Vagina (tissue), 2 donors: ENCODE measurements at places on chromosomes 16 and 17. TPM values are rescaled to one million over a fixed set of nuclear protein-coding genes. Genes with fewer than 3 reads are reported as not detected.

PRAC1 gene
- total RNA-seq = 9.6 TPM

MPG gene
- 124 TPM for total RNA-seq

CORO6 gene
- total RNA-seq = 23.6 TPM

CACNG1 gene
- total RNA-seq = not detected

MAP2K6 gene
- total RNA-seq = 10.3 TPM

ANKS4B gene
- total RNA-seq = not detected

ZNF500 gene
- 11.0 TPM for total RNA-seq

TEX19 gene
- total RNA-seq = not detected

DHRS7C gene
- total RNA-seq = not detected

CACNA1H gene
- total RNA-seq = 10.8 TPM

FSCN2 gene
- total RNA-seq = 6.6 TPM

- no peak for DNase-seq
Observed at GRCh38 chr16:75243667-75244224, 7.7 kb downstream of the BCAR1 start.

- no peak for DNase-seq
Observed at GRCh38 chr16:59586331-59586730, 852.2 kb upstream of the GOT2 start.

- no peak for DNase-seq
Observed at GRCh38 chr16:49419006-49419405, 45.4 kb downstream of the C16orf78 start.

DNA sequence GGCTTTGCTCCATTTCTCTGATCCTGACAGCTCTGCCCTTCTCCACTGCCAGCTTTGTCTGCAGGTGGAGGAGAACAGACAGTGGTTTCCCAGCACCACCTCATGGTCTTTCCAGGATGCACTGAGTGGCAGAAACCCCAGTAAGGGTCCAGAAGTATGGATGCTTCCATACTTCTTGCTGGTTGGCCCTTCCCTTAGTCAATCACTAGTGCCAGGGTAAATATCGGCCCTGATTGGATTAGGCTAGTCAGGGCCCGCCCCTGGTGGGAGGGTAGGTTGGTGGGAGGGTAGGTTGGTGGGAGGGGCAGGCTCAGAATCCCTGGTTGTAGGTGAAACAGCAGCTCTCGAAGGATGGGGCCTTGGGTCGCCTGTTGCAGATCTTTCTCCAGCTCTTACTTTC, 10.2 kb downstream of the RNF213 start:
- DNase-seq = no peak

DNA sequence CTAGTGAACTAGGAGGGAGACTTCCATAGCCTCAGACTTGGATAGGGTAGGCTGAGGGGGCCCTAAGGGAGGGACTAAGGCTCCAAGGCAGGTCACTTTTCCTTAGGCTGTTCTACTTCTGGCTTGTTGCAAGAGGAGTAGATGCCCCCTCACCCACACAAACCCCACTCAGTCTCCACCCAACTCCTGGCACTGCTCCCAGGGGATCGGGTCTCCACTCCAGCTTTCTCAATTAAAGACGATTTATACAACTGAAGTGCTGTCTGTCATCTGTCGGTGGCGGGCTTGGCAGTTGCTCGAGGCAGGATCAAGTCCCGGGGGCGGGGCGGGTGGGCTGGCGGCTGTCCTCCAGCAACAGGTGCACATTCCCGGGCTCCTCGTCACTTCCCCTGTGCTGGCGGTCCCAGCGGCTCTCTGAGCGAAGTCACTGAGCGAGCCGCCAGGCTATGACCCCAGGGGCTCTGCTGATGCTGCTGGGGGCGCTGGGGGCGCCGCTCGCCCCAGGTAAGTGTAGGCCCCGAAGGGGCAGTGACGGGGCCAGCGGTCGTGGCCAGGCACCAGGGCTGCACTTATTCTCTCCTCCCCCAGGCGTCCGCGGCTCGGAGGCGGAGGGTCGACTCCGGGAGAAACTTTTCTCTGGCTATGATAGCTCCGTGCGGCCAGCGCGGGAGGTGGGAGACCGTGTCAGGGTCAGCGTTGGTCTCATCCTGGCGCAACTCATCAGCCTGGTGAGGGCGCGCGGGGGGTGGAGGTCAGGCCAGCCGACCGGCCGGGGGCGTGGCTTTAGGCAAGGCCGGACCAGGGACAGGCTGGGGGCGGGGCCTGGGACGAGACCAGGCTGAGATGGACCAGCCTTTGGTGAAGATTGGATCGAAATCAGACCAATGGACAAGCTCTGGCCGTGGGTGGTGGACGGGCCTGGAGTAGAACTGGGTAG, at the start of gene CHRNB1:
CHRNB1 (plus strand) TSS at position 380 of the 937 bp plus-strand sequence; CDS start at position 447, 67 bp downstream.
- DNase-seq = no peak

- no peak for DNase-seq
Observed at GRCh38 chr17:32488177-32488542, 1.4 kb downstream of the CDK5R1 start.

DNA sequence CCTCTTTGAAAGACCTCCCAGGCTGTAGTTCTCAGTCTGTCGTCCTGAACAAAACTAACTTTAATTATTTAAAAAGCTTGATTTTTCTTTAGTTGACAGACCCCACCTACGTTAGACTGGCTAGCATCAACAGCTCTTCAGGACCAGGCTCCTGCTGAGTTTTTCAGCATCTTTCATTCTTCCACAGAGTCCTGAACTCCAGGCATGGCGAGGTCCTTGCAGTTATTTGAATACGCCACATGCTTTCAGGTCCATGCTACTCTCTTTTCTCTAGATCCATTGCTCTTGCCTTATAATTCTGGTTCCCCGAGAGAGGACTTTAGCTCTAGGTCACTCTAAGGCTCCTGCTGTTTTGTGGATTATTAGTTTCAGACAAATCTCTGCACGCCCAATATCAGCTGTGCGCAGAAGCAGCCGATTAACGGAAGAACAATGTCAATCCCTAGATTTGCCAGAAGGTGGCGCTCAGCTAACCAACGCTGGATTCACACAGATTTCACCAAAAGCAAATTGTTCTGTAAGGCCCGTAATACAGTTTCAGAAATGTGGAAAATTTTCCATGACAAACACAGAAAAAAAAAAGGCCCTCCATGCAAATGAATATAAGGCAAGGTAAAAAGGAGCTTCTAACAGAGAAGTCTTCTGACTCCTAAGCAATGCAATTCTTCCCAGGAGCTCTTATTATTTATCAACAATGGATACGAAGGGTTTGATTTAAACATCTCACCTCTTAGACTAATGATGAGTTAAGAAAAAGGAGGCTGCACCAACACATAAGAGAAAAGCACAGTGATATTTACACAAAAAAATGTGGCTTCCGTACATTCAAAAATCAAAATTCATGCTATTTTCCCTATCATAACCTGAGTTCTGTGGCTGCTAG, 33.5 kb upstream of the BCO1 start:
- no peak for DNase-seq

- no peak for DNase-seq
Observed at GRCh38 chr17:51475730-51476129, 215.4 kb downstream of the UTP18 start.

DNA sequence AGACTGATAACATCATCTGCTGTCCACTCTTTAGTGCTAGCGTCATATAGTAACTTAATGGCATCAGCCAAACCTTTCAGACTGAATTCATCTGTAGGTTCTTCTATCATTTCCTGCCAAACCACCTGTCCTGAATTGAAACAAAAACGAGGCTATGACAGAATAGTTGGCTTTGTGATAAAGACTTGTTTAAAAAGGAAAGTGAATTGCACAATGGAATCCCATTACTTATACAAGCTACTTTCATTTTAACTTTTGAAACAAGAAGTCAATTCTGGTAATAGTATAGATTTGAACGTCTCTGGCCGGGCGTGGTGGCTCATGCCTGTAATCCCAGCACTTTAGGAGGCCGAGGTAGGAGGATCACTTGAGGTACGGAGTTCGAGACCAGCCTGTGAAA, 18.2 kb downstream of the LASP1NB start:
- no peak for DNase-seq

GRCh38 chr17:79990051-79990592, 45.5 kb downstream of the TBC1D16 start:
- no peak for DNase-seq

- DNase-seq = no peak
Observed at GRCh38 chr16:66908762-66909559, 9.7 kb downstream of the CDH16 start.

- no peak for DNase-seq
Observed at GRCh38 chr16:83248735-83249463, 558.9 kb upstream of the HSBP1 start.

DNA sequence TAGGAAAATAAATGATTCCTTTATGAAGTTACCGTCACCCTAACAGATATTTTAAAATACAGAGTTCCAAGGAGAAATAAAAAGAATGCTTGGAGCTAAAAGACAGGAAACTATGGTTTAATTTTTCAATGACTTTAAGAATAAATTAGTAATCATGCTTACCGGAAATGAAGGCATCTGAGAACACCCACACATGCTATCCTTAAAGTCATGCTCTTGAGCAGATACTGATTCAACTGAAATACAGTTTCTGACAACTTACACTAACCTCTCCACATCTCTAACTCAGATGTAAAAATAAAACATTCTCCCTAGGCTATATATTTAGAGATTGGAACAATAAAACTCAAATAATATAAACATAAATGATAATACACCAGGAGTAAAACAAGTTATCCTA, 7.8 kb downstream of the PSMD12 start:
- no peak for DNase-seq

- no peak for DNase-seq
Observed at GRCh38 chr17:69230939-69231338, 2.3 kb upstream of the ABCA10 start.

DNA sequence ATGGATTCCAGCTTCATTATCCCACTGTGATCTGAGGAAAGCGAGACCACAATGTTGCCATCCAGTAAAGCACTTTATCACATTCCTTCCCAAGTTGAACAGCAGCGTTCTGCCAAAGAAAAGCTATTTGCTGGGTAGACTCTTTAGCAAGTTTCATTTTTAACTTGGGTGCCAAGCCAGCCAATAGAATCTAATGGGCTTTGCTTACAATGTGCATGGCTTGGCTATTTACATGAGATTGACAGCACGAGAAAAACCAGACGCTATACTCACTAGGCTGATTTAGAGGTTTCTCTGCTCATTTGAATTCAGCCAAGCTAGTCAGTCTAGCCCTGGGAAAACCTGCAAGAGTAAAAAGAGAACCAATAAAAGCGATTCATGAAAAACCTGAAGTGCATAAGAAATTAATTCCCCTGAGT, 108.9 kb downstream of the CDH13 start:
- DNase-seq = no peak

DNA sequence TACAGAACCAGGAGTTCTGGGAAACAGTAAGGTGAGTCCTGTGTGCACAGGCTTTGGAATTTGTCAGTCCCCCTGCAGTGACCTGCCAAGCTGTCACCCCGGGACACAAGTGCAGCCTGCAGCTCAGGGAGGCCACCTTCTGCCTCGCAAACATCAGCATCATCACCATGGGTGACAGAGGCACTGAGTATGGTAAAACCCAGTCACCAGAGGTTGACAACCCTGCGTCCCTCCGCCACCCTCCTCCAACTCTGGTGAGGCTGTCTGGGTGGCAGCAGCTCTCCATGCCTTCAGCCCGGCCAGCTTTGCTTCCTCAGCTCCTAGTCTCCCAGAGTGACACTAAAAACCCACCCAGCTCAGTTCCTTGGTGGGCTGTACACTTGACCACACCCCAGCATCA, 221.0 kb downstream of the CPPED1 start:
- no peak for DNase-seq

DNA sequence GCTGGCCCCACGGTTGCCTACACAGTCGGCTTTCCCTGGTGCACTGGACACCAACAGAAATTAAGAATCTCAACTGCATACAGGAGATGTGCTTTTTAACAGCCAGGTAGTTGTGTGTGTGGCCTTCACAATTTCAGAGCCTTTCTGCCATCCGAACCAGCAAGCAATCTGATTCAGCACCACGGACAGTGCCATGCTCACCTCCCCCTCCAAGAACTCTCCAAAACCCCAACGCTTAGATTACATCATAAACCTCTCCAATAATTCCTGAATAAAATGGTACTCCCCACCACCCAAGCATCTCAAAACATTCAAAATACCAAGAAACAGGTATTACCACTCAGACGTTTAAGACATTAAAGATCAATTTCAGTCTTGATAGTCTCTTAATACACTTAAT, 31.8 kb downstream of the USP7 start:
- DNase-seq = no peak

DNA sequence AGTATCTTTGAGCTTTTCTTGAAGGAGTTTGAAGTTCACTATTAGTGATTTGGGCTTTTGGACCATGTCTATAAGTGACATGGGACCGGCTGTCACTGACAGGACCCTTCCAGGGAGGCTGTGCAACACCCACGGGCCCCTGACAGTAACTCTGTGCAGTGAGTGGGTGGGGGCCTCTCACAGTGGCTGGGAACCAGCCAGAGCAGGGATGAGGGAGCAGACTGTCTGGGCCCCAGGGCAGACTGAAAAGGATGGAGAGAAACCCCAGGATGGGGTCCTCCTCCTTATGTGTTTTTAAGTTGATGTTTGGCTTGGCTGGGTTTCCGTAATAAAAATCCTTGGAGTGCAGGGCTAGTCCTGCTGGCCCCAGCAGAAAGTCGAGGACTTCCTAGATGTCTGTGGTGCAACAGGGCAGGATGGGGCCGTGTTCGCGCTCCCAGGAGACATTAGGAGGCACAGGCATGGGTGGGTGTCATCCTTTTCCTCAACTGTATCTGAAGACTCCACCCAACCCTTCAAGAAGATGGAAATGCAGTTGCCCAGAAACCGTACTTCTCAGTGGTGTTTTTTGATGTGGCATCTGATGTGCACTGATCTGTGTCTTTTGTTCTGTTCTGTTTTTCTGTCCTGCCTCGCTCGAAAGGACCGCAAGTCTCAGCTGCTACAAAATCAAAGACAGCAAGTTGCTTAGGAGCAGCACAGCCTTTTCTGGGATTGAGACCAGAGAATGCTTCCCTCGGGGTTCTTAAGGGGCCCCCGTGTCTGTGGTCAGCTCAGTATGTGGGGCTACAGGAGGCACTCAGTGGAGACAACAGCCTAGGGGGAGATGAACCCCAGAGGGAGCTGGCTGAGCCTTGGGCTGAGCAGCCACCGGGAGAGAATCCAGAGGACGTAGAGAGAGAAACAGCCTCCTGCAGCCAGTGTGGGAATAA, 24.2 kb downstream of the PLD6 start:
- DNase-seq = no peak

DNA sequence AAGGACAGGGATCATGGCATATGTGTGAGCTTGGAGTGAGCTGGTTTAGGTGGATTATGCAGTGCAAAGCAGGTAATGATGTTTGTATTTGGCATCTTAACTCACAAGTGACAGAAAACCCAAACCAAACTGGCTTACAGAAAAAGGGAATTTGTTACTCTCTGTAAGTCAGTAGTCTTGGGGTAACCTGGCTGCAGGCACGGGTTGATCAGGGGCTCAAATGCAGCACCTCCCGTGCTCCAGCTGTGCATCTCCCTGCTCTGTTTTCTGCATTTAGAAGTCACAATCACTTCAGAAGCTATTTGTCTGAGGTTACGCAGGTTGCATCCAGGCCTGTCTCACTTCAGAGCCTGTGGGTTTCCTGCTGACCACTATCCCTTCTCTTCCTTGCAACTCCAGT, 354.3 kb downstream of the CPPED1 start:
- no peak for DNase-seq

DNA sequence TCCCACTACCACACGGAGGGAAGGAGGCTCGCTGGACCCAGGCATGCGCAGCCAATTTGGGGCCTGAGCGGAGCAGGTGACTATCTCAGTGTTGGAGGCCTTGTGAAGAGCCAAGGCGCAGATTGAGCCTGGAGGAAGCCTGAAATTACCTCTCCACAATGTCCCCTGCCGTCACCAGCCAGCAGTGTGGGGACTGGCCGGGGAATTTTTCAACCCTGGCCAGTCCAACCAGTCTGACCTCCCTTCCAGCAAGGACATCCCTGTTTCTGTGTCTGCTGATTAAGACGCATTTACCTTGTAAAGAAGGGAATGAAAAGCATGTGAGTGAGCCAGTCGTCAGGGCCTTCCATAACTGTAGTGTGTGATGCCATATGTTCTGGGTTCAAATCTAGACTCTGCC, 198.1 kb upstream of the IRX3 start:
- no peak for DNase-seq
